ENCODE measurements at places on chromosomes 4 and X.

GRCh38 chr4:5930456-5930855 is 37.6 kb upstream of the CRMP1 start:
- DNase-seq: no peak

DNA sequence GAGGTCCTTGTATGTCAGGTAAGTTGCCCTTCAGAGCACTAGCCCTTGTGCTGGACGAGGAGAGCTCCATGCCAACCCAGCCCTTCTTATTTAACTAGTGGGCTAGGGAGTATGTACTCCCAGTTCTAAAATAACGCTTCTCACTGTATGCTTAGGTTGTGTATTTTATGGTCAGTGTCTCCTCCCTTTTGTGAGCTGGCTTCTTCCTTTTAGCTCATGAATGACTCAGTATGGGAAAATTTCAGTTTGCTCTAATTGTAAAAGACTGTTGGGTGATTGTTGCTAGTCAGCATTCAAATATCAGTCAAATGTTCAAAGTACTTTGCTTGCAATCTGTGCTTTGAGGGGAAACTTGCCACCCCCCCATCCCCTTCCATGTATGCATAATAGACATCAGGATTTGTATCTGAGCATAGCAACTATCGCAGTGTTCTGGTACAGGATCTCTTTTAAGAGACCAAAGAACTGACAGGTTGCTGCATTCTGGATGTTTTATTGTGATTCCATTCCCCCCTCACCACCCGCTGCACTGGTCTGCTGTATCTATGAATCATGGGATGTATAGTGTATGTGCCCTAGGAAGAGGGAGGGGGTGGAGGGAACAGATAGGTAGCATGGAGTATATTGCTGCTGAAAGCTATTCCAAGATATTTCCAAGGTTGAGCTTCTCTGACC is 34.7 kb downstream of the DLG3 start:
- DNase-seq: peak; percentile 38

- no peak for DNase-seq
Observed at GRCh38 chr4:129839687-129840086, 743.7 kb downstream of the C4orf33 start.

- no peak for DNase-seq
Observed at GRCh38 chr4:163757219-163757618, 262.7 kb downstream of the TMA16 start.

- DNase-seq: no peak
Observed at GRCh38 chr4:3364634-3365314, 72.0 kb downstream of the RGS12 start.

GRCh38 chr4:145815626-145816025 is 123.0 kb downstream of the ZNF827 start:
- DNase-seq: no peak

- no peak for DNase-seq
Observed at GRCh38 chrX:48913605-48914366, 2.3 kb upstream of the SLC35A2 start.

All from inflammatory macrophage treated with lipopolysaccharide for 4 hours (primary cell).